ENCODE measurements at places on chromosomes 6 and 20.

DNA sequence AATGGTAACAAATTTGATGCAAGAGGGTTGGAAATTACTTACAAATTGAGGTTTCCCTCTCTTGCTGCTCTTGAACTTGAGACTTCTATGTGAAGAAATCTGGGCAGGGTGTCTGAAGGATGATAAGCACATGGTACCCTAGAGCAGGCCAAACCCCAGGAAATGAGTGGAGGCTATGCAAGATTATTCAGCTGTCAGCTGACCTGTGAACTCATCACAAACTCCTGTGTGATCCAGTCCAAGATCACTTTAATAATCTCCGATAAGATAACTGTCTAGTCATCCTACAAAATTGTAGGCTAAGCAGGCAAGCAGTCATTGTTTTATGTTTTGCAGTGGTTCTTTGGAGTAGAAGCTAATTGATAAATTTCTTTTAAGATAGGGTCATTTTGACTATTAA is 213.1 kb downstream of the BTBD3 start:
- DNase-seq = no peak

DNA sequence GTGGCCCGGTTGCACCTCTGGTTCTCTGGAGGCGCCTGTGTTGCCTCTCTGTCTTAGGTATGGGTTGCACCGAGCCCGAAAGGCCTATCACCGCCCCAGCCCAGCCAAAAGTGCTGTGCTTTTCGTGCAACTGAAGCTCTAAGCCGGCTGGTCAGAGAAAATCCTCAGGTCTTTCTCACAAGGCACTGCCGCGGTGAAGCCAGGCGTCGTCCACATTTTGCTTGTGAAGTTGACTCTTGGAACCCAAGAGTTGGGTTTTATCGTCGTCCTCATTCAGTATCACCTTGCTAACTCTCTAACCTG is 726 bp upstream of the EMILIN3 start:
- DNase-seq = no peak

- no peak for DNase-seq
These were observed 135.9 kb downstream of the TMEM242 start for GRCh38 chr6:157187182-157188083.

DNA sequence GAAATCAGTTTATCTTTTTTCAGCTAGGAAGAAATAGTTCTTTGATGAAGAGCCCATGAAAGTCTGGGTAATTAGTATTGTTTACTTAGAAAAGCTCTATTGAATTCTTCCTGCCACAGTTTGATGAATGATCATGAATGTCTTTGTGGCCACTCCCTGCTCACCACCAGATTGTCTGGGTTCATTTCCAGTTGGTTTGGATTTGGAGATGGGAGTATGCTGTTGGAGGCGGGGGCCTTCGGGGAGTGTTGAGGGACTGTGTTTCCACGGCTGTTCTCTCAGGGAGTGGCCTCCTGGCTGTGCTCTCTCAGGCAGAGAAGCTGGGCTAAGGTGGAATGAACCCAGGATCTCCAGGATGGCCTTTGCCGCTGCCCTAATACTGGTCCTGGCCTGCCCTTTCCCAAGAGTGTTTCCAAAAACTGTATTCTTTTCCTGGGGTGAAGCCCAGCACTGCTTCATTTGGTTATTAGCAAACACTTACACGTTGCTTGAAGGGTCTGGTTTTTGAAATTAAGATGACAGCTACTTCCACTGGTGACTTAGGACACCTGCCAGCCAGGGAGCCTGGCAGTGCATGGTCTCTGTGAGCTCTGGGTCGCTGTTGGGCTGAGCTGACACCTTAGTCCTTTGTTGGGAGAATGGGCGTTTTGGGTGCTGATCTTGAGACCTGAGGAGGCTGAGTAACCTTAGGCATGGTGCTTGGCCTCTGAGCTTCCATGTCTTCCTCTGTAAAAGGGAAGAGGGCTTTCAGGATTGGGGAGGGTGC is 23.2 kb downstream of the PRPF6 start:
- DNase-seq = no peak

DNA sequence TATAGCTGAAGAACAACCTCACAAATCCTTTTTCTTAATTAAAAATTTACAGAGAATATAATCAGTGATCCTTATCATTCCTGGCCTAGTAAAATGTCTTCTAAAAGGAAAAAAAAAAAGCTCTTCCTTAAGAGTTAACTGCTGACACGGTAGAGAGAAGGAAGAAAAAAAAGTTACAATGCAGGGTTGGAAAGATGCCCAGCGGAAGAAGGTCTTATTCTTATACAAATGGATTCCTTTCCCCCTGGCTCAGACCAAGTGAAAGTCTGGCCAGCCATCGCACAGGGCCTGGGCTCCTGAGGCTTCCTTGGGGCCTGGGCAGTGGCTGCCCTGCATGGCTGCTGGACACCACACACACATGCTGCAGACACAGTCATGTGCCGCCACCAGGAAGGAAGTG is 688.6 kb downstream of the TENT5A start:
- no peak for DNase-seq

GRCh38 chr6:41367700-41368099 is 32.3 kb downstream of the NCR2 start:
- DNase-seq = peak; percentile 18

GRCh38 chr6:125124049-125124669 is 29.4 kb upstream of the TPD52L1 start:
- no peak for DNase-seq

Data from activated CD8-positive, alpha-beta T cell treated with anti-CD3 and anti-CD28 coated beads for 36 hours (primary cell).